ENCODE measurements at places on chromosomes 4 and X.

DNA sequence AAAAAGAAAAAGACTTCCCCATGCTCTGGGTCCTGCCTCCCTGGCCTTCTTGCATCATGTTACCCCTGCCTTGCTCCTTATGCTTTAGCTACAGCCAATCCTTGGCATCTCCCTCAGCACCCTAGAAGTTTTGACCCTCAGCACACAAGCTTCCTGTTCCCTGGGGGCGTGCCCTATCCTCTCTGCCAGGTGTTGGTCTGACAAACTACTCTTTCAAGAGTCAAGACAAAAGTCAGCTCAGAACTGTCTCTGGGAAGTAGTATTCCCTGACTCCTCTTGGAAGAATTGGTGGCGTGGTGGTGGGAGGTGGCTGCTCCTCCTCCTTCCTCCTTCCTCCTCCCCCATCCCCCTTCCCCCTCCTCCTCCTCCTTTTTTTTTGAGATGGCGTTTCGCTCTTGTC lies 41.0 kb downstream of the PRPS1 start:
- DNase-seq, result no peak

- no peak for DNase-seq
Measured at GRCh38 chr4:131613824-131614216, 1535.3 kb upstream of the PCDH10 start.

GRCh38 chr4:108620933-108621905 lies 843 bp downstream of the RPL34 start:
- no peak for DNase-seq

DNA sequence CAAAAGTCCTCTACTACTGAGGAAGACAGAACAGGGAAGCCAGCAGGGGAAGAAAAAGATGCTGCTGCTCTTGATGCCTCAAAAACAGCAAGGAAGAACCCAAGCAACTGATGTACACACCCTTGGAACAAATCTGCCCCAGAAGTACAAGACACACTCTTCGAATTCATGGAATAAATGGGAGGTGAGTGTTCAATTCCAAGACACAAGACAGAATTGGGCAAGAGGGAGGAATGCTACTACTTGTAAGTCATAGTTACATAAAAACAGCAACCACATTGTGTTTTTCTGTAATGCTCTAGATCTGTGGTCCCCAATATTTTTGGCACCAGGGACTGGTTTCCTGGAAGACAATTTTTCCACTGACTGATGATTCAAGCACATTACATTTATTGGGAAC lies 58.0 kb upstream of the H2AZ1 start:
- no peak for DNase-seq

GRCh38 chrX:20215565-20215964 lies 51.1 kb downstream of the RPS6KA3 start:
- no peak for DNase-seq

DNA sequence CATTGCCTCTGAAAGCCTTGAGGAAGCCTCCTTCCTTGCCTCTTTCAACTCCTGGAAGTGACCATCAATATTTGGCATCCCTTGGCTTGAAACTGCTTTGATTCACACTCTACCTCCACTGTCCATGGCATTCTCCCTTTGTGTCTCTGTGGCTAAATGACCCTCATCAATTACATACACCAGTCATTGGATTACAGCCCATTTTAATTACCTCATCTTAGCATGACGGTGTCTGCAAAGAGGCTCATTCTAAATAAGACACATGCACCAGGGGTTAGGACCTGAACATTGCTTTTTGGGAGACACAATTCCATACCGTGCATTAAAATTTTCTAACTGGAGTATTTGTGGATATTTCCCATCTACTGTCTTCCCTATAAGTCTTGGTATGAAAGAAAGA lies 60.7 kb upstream of the FAM9A start:
- no peak for DNase-seq

- no peak for DNase-seq
Measured at GRCh38 chr4:153513596-153513995, 47.4 kb downstream of the TMEM131L start.

GRCh38 chrX:39674490-39675161 lies 423.1 kb downstream of the BCOR start:
- DNase-seq, result no peak

- DNase-seq, result no peak
Measured at GRCh38 chr4:152045449-152045806, 284.6 kb upstream of the GATB start.

GRCh38 chr4:125961626-125962025 lies 646.9 kb downstream of the FAT4 start:
- DNase-seq, result no peak

- no peak for DNase-seq
Measured at GRCh38 chr4:82567444-82567843, 5.7 kb upstream of the TMEM150C start.
